ENCODE measurements at places on chromosomes 3 and 15.

DNA sequence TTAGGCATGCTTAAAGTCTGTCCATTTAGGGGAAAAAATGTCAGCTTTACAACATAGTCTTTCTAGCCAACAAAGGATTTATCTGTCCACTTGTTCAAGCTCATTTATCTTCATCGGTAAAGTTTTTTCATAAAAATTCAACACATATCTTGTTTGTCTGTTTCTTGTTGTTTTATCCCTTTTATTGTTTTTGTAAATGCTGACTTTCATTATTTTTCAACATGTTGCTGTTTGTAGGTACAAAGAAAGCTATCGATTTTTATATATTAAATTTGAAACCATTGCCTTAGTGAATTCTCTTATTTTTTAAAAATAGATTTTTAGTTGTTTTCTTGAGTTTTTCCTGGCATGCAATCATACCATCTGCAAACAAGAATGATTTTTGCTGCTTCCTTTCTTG lies 185.8 kb downstream of the NSMCE3 start:
- H3K27me3 ChIP-seq, result no peaks in the 10 kb centered on the region
- H3K4me1 ChIP-seq, result peaks cover 13% of the 10 kb centered on the region
- peaks cover 14% of the 10 kb centered on the region for H3K36me3 ChIP-seq

DNA sequence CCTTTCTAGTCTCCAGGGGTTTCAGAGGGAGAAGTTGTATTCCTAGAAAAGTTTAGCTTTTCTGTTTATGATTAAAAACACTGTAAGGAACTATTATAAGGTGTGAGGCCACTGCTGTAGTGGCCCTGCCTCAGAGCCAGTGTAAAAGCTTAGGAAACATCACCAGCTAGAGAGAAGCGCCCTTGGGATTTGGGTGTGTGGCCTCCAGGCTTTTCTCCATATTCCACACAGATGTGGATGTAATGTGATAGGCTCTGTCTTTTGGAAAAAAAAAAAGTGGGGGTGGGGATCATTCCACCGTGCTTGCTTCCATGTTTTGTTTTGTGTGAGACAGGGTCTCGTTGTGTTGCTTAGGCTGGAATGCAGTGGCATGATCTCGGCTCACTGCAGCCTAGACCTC lies 13.9 kb downstream of the SEC61A1 start:
- H3K27ac ChIP-seq, result no peak overlapping the region
- peaks cover 32% of the 10 kb centered on the region for H3K36me3 ChIP-seq
- no peaks in the 10 kb centered on the region for H3K27me3 ChIP-seq

DNA sequence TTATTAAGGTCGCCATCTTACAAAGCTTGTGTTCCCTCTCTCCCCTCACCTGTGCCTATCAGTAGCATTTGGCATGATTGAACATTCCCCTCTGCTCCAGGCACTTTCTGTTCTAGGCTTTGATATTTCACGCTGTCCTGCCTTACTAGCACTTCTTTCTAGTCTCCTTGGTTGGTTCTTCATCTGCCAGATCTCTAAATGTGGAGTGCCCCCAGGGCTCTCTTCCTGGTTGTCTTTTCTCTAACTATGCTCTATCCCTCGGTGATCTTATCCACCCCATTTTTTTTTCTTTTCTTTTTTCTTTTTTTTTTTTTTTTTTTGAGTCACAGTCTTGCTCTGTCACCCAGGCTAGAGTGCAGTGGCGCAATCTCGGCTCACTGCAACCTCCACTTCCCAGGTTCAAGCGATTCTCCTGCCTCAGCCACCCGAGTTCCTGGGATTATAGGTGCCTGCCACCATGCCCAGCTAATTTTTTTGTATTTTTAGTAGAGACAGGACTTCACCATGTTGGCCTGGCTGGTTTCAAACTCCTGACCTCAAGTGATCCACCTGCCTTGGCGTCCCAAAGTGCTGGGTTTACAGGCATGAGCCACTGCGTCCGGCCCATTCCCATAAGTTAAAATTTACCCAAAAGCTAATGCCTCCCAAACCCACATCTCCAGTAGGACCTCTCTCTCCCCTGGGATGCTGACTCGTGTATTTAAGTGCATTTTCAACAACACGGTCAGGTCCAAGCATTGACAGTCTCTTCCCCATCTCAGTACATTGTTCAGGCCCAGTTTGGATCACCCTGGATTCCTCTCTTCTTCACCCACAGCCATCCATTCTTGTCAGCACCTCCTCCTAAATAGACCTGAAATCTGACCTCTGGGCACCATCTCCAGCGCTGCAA lies 5.2 kb downstream of the NUSAP1 start:
- H3K4me1 ChIP-seq, result peaks cover 27% of the 10 kb centered on the region
- no peak for DNase-seq
- H3K4me3 ChIP-seq, result peak overlapping the region; percentile 52
- H3K27me3 ChIP-seq, result no peaks in the 10 kb centered on the region
- H3K36me3 ChIP-seq, result peaks cover 16% of the 10 kb centered on the region

- H3K27me3 ChIP-seq, result no peaks in the 10 kb centered on the region
- no peak overlapping the region for H3K4me3 ChIP-seq
- DNase-seq, result no peak
- peaks cover 12% of the 10 kb centered on the region for H3K4me1 ChIP-seq
- peak overlapping the region; percentile 45 for H3K27ac ChIP-seq
These were observed 55.1 kb downstream of the DNAJB8 start for GRCh38 chr3:128411574-128412064.

DNA sequence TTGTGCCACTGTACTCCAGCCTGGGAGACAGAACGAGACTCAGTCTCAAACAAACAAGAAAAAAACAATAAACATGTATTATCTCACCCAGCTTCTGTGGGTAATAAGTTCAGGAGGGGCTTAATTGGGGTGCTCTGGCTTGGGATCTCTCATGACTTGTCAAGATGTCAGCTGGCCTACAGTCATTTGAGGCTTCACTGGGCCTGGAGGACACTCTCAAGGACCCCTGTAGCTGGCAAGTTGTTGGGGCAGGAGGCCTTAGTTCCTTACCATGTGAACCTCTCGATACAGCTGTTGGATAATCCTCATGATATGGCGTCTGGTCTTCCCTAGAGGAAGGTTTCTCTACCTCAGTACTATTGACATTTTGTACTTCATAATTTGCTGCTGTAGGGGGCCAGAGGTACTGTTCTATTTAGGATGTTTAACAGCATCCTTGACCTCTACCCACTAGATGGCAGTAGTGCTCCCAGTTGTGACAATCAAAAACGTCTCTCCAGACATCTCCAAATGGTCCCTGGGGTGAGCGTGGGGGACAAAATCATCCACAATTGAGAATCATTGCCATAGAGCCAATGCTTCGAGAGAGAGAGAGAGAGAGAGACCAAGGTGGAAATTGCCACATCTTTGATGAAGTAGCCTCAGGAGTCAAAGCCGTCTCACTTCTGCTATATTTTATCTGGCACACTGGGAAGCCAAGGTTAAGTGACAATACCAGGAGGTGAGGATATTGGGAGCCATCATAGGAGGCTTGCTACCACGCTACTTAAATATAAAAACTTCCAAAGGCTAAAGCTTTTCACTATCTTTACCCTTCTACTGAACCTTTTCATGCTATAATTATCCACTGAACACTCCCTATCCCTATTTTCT lies 23.9 kb upstream of the SLTM start:
- H3K4me1 ChIP-seq, result no peaks in the 10 kb centered on the region
- H3K4me3 ChIP-seq, result no peak overlapping the region
- no peak overlapping the region for H3K27ac ChIP-seq
- H3K36me3 ChIP-seq, result no peaks in the 10 kb centered on the region
- DNase-seq, result peak; percentile 60
- no peaks in the 10 kb centered on the region for H3K27me3 ChIP-seq

DNA sequence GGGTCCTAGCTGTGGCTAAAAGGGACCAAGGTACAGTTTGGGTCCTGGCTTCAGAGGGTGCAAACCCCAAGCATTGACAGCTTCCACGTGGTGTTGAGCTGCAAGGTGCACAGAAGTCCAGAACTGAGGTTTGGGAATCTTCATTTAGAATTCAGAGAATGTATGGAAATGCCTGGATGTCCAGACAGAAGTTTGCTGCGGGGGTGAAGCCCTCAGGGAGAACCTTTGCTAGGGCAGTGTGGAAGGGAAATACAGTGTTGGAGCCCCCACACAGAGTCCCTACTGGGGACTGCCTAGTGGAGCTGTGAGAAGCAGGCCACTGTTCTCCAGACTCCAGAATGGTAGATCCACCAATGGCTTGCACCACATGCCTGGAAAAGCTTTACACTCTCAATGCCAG lies 17.9 kb downstream of the RNF13 start:
- no peak for DNase-seq
- H3K4me3 ChIP-seq, result no peak overlapping the region
- H3K27me3 ChIP-seq, result no peaks in the 10 kb centered on the region
- no peaks in the 10 kb centered on the region for H3K4me1 ChIP-seq

DNA sequence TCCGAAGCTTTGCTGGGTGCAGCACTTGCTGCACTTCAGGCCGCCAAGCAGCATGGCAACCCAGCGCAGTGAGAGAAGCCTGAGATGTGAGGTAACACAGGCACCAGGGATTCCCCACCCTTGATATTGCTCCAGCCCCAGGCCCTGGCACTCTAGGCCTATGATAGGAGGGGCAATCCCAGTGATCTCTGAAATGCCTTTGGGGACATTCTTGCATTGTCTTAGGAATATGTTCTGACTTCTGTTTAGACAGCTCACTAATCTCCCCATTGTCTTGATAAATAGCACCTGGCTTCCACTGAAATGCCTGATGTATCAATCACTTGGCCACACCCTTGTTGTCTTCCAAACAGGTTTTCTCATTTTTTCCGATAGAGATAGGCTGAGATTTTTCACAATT lies 102.8 kb downstream of the SOX14 start:
- H3K4me1 ChIP-seq, result no peaks in the 10 kb centered on the region
- no peak for DNase-seq
- no peak overlapping the region for H3K4me3 ChIP-seq
- H3K27ac ChIP-seq, result no peak overlapping the region

- H3K4me1 ChIP-seq, result peaks cover 12% of the 10 kb centered on the region
- H3K27ac ChIP-seq, result no peak overlapping the region
- no peak for DNase-seq
- H3K36me3 ChIP-seq, result peaks cover 16% of the 10 kb centered on the region
- no peaks in the 10 kb centered on the region for H3K27me3 ChIP-seq
These were observed 63.9 kb downstream of the RBM6 start for GRCh38 chr3:50003824-50004223.

DNA sequence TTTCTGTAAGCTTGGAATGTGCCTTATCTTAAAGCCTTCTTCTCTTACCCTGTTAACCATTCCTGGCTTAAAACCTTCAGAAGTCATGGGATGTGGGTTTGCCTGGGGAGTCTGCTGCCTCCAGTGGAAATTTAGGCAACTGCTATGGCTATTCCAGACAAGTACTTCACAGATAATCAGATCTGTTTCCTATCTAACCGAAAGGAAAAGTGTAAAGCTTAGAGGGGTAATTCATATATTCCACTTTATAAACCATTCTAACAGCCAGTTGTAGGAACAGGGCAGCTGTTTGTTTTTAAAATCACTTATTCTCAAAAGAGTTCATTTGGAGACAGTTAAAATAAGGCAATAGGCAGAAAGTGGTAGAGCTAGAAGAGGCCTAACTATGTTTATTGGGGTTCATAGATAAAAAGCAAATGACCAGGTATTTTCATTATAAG lies 219.9 kb downstream of the TCF12 start:
- peak; percentile 17 for DNase-seq
- peaks cover 35% of the 10 kb centered on the region for H3K4me1 ChIP-seq
- no peak overlapping the region for H3K4me3 ChIP-seq

DNA sequence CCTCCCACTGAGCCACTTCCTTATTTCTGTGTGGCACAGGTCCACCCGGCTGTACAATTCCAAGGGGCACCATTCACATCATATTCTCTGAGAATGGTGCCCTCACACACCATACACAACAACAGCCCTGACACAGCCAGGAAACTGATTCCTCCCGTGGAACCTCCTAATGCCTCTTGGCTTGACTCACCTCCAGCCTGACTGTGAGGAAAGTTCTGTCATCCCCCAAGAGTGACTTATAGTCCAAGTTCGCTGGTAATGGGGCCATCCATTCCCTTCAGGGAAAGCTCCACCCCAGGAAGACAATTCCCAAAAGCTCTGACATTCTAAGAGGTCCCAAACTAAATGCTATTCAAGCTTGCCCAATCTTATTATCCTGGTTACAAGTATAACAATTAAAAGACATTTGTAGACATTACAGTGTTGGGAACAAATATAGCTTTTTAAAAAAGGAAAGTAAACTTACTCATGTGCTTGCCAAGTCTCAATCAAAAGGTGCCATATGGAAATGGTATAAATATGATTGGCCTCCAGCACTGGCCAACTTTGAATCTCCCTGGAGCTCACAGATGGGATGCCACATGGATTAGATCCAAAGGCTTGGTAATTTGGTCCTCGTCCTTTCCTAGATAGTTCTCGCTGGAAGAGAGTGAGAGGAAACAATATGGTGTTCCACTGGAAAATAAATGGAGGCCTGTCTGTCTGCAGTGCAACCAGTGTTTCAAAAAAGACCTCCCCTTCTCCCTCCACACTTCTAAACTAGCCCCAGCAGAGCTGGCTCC lies 56.3 kb upstream of the PSMD6 start:
- peaks cover 3% of the 10 kb centered on the region for H3K4me1 ChIP-seq
- no peaks in the 10 kb centered on the region for H3K27me3 ChIP-seq
- H3K36me3 ChIP-seq, result no peaks in the 10 kb centered on the region
- H3K4me3 ChIP-seq, result no peak overlapping the region
- no peak for DNase-seq
- no peak overlapping the region for H3K27ac ChIP-seq

DNA sequence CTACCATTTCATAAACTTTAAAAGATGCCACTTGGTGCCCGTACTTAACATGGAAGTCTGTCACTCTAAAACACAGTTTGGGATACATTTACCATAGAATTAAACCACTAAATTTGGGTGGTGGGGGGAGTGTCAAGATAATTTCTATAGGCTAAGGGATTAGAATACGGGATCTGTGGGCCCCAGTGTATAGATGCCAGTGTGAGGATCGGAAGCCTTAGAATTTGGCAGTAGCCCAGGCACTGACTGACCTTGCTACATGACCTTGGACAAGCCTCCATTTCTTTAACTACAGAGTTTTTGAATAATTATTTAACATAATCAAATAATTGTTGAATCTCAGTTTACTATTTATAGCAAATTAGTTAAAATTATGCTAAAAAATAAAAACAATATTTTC lies 76.3 kb upstream of the STRIT1 start:
- no peak overlapping the region for H3K27ac ChIP-seq
- peaks cover 5% of the 10 kb centered on the region for H3K36me3 ChIP-seq
- DNase-seq, result no peak
- no peak overlapping the region for H3K4me3 ChIP-seq

DNA sequence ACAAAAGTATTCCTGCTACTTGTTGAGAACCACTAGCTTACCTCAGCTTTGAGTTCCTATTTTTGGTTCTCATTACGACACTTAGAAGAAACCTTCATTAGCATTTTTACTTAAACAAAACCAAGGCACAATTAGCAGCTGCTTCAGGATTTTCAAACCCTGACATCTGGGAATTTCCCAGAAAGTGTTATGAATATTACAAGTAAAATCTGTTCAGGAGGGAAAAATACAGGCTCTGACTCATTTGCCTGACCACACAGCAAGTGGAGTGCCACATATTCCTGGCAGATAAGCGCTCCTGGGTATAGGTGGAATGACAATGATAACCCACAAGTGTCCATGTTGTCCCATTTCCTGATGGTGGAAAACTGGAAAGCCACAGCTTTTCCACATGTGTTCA lies 10.3 kb upstream of the RFTN1 start:
- peaks cover 13% of the 10 kb centered on the region for H3K27me3 ChIP-seq
- H3K4me1 ChIP-seq, result peaks cover 10% of the 10 kb centered on the region
- H3K27ac ChIP-seq, result no peak overlapping the region
- H3K36me3 ChIP-seq, result no peaks in the 10 kb centered on the region
